ENCODE measurements at places on chromosomes 12 and 14.

DNA sequence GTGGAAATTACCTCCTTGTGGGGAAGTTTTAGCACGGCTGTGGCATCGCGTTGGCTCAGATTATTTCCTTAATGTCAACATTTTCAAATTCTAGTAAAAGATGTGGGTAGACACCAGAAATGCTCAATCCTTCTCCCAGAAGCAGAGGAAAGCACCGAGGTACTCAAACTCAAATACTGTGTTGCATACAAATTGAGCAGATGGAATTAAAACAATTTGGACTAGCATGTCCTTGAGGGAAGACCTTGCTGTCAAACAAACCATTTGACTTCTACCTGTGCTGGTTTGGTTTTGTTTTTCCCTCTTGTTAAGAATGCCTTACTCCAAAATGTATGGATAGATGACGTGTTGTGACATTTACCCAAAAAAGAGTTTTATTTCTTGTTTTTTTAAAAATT lies 136.4 kb downstream of the CNTN1 start:
- no peak for DNase-seq

- DNase-seq = peak; percentile 90
These were observed 25.3 kb upstream of the GPR132 start for GRCh38 chr14:105090493-105091053.

DNA sequence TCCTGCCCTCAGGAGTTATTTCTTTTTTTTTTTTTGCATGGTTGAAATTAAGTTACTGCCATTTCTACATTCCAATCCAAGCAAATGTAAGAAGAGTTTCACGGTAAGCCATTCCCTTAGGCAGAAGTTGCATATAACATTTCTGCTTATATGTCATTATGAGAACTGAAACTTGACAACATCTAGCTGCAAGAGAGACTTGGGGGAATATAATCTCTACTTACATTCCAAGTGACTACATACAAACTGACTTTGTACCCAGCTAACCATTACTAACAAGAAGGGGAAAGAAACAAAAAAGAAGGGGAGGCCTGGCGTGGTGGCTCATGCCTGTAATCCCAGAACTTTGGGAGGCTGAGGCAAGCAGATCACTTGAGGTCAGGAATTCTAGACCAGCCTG lies 7.3 kb upstream of the RESF1 start:
- DNase-seq = no peak

DNA sequence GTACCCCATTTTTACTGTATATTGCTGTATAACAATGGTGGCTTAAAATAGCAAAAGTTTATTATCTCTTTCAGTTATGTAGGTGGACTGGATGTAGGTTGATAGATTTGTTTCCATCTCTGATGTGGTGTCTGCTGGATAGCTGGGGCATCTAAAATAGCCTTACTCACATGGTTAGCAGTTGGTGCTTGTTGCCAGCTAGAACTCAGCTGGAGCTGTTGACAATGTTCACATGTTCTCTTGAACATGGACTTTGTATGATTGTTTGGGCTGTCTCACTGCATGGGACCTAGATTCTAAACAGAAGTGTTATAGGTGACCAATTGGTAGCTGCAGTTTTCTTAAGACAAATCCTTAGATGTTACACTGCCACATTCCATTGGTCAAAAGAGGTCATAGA lies 126.9 kb downstream of the GPHN start:
- no peak for DNase-seq

DNA sequence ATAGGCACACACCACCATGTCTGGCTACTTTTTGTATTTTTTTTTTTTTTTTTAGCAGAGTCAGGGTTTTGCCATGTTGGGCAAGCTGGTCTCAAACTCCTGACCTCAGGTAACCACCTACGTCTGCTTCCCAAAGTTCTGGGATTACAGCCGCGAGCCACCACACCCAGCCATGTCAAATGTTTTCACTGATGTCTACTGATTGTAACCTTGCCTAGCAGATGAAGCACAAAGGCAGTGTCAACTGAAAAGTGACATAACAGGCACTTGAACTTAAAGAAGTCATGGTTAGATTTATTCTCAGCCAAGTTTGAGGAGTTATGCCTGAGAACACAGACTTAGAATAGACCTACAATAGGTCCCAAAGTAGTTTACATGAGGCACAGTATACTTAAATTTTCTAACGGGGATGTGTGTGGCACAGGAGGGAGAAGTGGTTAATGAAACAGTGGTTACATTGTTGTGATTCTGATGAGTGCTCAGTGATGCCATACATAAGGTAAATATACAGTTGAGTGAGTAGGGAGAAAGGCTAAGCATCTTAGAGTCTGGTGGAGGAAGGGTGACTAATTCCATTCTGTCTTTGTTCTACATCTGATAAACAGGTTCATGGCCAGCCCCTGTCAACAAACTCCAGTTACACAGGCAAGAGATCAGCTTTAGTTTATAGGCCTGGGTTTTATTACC lies 12.6 kb upstream of the RNASE4 start:
- no peak for DNase-seq

DNA sequence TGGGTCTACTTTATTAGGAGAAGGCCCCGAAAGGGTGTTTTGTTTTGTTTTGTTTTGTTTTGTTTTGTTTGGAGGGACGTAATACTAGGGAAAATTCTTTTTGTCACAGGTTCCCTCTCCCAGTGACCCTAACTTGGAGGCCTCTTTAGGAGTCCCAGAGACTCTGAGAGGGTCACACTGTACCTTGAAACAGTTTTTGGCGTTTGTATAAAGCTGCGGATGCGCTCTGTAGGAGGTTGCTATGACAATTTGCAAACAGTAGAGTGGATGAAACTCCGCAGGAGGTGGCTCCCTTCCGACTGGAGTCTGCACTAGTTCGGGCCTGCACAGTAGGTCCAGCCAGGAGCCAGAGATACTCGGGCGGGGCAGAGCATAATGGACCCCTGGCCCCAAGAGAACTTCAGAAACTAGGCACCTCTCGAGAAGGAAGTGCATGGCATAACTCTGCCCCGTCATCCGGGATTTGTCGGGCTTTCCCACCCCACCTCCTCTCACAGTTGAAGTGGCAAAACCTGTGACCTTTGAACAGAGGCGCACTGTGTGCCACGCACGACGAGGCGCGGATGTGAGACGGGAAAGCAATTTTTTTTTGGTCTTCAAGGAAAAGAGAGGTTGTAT lies 1.3 kb upstream of the DYRK2 start:
- no peak for DNase-seq

DNA sequence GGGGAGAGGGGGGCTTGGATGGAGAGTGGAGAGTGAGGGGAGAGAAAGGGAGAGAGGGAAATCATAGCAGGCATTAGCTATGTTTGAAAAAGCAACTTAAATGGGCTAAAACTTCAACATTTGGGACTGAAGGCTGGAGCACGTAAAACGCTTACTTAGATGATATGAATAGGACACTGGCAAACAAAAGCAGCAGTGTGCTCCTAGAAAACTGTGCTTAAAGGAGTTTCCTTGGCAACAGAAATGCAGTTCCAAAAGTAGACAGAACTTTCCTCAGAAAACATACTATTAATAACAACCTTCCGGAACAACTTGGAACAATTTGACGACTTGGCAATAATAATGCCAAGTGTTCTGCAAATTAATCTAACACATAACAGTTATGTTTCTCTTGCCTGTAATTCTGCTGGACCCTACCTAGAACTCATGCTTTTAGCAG lies 235.5 kb upstream of the NPAS3 start:
- DNase-seq = no peak

DNA sequence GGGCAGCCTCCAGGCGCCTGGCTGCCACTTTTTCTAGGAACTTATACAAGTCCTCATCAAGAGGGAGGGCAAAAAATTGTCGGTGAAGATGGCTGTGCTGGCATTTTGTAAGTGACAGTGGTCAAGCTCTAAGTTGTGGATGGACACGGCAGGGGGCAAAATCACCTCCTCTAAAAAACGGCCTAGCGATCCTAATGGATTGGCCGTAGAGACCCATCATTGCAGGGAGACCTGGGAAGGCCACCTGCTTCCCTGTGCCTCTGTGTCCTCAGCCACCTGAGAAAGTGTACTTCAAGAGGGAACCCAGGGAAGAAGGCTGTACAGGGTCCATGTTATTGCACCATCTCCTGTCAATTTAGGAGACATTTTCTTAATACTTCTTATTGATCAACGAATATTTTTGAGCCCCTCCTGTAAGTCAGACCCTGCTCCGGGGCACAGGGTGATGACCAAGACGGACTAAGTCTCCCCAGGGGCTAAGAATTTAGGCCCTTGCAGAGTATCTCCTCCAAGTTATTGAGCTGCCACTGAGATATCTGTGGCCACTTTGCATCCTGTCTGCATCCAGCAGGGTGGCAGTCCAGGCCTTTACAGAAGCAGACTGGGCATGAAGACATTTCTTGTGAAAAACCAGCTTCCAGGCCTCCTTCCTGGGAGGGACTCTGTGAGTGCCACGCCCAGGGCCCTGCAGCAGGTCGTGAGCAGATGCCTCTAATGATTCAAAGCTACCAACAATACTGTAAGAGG lies 40.5 kb downstream of the PSMA6 start:
- no peak for DNase-seq

All from activated gamma-delta T cell treated with Interleukin-2 at 50 U/mL for 16 hours (primary cell).